Stimulated activated CD4-positive, alpha-beta T cell treated with anti-CD3 and anti-CD28 coated beads, Interleukin-15, amount 100 ng/mL, for 1 hour (primary cell): ENCODE measurements at places on chromosomes 1 and 21.

DNA sequence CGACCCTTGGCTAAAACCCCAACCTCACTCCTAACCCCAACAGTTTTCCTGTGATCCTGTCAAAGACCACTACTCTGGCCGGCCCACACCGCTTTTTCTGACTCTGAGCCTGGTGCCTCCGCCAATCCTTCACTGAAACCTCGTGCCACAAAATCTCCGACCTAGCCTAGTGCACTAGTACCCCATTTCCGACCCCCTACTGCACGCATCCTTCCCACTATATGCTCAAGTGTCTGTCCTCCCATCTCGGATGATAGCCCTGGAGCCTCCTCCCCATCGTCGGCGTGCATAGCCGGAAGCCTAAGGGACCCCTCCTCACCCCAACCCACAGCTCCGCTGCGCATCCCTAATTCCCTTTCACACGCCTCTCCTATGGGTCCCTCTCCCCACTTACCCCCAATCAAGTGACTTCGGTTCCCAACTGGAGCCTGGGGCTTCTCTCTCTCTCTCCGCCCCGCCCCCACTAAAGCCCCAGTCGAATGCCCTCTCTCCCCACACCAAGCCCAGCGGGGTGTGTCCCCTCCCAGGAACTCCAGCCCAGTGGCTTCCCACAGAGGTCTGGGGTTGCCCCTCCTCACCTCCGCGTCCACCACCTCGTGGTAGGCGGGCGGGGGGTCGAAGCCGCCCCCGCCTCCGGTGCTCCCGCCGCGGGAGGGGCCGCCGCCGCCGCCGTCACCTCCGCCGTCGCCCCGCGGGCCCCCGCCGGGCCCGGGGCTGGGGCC is 791 bp downstream of the USP24 start:
- no peak for DNase-seq

- no peak for DNase-seq
Observed at GRCh38 chr1:98388441-98388840, 273.1 kb upstream of the SNX7 start.

DNA sequence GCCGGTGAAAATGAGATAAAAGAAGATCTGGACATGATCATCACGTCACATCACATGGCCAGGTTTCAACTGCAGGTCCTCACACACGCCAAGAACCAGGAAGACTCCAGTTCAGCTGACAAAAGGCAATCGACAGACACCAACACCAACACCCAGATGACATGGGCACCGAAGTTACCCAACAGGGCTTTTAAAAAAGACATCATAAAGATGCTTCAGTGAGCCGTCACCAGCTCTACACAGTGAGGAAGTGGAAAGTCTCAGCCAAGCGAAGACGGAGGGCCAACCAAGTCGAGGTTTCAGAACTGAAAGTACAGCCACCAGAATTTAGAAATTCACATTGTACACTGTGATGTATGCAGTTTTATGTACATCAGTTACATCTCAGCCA is 154.3 kb upstream of the COL6A1 start:
- no peak for DNase-seq

DNA sequence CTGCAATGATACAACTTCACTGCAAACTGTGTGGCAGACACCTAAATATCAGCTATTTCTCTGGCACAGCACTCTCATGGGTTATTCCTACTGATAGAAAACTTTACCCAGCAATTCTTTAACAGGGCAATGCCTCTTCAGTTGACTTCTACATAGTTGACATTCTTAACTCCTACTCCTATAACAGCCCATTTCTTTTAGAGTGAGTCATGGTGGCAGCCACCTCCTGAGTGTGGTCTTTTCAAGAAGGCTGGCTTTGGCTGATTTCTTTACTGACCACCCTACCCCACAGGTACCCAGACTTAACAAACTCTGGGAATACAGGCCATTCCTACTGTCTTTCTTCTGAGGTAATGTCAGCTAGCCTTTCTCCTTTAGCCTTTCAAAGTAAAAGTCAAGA is 805.8 kb upstream of the ADGRL2 start:
- DNase-seq, result no peak

DNA sequence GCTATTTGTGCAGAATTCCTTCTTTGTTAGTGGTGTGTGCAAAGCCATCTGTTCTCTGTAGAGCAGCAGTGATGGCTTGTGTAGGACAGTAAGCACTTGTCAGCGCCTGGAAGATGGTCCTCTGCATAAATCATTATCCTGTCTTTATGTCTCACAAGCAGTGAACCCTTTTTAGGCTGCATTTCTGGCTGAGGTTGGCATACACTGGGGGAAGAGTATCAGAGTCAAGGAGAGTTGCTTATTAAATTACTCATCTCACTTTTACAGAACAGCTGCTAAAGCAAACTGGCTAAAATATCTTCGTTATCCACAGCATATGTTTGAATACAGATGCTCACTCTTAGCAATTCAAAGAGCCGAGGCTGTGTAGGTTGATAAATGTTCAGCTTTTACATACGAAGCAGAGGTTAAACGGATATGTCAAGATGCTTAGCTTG is 54.6 kb upstream of the NCAM2 start:
- DNase-seq, result no peak
